ENCODE measurements at places on chromosomes 7 and 10.

DNA sequence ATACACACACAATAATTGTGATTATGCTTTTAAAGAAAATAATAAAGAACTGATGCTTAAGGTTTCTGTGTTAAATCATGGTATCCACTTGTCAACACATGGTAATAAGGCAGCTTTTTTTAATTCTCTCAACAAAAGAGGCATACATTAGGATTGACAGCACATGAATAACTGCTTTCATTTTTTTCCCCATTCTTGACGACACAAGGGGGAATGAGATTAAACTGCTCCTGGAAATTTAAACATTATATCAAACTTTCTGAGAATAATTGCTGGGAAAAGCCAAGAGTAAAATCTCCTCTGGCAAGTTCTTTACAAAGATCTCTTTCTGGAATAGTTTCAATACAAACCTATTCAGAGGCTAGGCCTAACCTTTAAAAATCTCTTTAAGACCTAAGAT, 99.0 kb upstream of the GPR22 start:
- DNase-seq = no peak

- no peak for DNase-seq
These were observed 3.7 kb downstream of the STX1A start for GRCh38 chr7:73715648-73716317.

DNA sequence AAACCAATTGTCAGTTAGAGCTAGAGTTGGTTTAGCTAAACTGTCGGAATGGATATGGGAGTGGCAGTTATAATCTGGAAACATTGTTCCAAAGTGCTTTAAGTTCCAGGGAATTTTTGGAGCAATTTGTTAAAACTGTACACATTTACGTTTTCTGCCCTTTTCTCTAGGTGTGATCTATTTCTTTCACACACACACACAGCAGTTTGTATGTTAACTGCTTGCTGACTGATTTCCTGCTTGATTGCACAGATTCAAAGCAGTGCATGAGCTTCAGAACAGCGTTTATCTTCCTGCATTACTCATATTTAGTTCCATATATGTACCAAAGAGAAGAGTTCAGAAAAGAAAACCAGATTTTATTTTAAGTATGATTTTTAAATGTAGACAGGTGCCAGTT, 57.9 kb downstream of the MGMT start:
- no peak for DNase-seq

DNA sequence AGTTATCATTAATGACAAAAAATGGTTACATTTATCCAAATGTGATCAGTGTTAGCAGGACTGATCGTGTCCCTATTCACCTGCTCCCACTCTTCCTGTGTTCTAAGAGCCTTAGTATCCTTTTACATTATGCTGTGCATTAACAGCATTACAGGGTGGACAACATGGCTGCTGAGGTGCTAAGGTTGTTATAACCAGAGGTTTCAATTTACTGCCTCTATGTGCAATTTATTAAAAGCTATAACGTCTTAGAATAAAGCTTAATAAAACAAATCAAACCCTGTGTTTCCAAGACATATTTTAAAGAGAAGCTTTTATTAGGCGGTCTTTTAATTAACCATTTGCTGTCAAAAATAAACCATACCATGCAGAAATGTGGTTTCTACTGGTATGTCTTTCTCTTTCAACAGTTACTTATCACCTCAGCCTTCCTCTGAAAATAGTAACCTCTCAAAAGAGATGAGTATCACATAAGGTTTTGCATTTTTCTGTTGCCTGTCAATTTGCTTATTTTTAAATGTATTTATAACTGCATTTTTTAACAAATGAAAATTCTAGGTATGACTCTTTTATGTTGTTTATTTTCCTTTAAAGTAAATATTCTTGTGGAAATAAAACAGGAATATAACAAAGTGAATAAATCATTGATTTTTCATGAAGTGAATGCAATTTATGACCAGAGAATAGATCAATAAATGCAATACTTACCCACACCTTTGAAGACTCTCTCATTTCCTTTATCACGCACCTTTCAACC, 849.8 kb upstream of the SORCS1 start:
- DNase-seq = no peak

- DNase-seq = no peak
These were observed 190.9 kb upstream of the LYZL2 start for GRCh38 chr10:30820261-30820991.

DNA sequence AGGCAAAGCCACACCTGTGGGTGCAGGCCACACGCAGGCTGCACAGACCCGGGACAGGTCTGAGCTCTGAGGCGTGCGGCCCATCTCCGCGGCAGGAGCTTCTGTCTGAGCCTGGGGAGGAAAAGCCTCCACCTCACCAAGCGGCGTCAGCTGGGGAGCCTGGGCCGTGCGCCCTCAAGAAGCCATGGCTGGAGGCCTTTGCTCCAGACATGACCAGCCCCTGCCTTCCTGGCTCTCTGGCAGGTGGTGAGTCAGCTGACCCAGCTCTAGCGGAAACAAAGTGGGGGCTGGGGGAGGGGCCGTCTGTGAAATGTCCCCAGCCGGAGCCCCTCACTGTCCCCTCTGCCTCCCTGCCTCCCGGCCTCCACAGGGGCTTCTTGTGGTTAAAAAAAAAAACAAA, 12.5 kb downstream of the GPER1 start:
- no peak for DNase-seq

DNA sequence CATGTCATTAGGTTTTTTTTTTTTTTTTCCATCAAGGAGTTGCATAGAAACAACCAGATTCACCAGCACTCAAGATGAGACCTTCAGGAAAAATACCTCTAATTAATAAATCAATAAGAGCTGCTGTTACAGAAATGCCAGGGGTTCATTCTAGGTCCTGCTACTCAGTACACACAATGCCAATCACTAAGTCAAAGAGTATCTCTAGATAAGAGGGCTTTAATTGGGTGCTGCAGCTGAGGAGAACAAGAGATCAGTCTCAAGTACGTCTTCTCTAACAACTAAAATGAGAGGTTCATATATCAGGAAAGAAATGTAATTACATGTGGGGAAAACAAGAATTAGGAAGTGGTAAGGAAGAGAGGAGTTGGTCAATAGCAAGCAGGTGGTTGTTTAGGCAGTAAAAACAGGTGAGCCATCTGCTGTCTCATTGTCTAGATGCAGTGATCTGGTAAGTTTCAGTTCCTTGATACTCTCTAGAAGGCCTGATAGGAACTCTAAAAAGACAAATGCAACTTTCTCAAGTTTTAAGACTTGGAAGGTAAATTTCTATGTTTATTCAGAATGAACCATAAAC, 272.9 kb upstream of the ZWINT start:
- DNase-seq = no peak

DNA sequence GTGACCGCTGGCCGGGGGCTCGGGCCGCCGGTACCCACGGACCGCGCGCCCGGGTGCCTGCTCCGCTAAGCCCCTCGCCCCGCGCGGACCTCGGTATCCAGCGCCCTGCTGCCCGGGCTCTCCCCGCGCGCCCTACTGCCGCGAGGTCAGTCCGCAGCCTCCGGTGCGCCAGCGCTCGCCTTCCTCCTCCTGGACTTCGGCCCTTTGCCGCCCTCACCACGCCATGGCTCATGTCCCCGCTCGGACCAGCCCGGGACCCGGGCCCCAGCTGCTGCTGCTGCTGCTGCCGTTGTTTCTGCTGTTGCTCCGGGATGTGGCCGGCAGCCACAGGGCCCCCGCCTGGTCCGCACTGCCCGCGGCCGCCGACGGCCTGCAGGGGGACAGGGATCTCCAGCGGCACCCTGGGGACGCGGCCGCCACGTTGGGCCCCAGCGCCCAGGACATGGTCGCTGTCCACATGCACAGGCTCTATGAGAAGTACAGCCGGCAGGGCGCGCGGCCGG, 483 bp downstream of the GDF10 start:
- no peak for DNase-seq

- no peak for DNase-seq
These were observed 8.6 kb downstream of the AOC1 start for GRCh38 chr7:150860978-150861295.

GRCh38 chr7:137546671-137547070, 203.1 kb upstream of the PTN start:
- DNase-seq = no peak

GRCh38 chr10:103186128-103186527, 6.9 kb downstream of the NT5C2 start:
- DNase-seq = no peak

- no peak for DNase-seq
These were observed 414.0 kb upstream of the ANKRD30A start for GRCh38 chr10:36711361-36711760.

GRCh38 chr10:31622978-31623377, 304.0 kb downstream of the ZEB1 start:
- DNase-seq = no peak

GRCh38 chr7:140639366-140640053, 1.1 kb downstream of the DENND2A start:
- DNase-seq = no peak

GRCh38 chr7:112161253-112162141, 44.7 kb downstream of the DOCK4 start:
- no peak for DNase-seq

DNA sequence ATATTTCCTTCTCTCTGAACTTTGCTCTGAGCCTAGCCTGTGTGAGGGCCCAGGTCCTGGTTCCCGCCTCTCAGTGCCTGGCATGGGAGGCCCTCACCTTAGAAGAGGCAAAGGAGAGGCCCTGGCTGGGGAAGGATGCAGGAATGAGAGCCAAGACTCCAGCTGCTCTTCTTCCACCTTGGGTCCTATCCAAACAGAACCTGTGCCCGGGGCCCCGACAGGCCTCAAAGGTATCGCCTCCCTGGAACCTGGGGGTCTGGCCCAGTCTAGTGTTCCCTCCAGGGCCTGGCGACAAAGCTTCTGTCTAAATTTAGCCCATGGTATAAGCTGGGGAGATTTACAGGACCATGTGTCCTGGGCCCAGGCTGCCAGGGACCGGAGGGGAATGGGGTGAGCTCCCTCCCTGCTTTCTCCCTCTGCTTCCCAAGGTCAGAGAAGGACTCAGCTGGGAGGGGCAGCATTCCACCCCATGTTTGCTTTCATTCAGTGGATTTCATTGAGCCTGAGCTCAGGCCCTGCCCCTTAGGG, 12.0 kb upstream of the CRHR2 start:
- no peak for DNase-seq

DNA sequence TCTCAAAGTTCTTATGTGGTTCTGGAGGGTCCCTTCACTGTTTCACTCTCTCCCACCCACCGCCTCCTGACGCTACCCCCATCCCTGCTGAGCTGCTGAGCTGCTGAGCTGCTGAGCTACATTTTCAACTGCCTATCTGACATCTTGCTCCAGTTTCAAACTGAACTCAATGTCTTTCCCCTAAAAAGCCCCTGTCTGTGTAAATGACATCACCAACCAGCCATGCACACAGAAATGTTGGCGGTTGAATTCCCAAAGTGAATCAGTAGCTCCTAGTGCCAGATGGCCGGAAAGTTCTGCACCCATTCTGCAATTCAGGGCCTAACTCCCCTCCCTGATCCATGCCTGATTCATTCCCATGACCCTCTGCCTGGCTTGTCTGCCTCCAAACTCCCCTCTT, 71.2 kb downstream of the WNT2 start:
- DNase-seq = no peak

- DNase-seq = no peak
These were observed 100.0 kb upstream of the KCNMA1 start for GRCh38 chr10:77737608-77738007.

- DNase-seq = no peak
These were observed 538.7 kb upstream of the MGMT start for GRCh38 chr10:128928231-128928836.

DNA sequence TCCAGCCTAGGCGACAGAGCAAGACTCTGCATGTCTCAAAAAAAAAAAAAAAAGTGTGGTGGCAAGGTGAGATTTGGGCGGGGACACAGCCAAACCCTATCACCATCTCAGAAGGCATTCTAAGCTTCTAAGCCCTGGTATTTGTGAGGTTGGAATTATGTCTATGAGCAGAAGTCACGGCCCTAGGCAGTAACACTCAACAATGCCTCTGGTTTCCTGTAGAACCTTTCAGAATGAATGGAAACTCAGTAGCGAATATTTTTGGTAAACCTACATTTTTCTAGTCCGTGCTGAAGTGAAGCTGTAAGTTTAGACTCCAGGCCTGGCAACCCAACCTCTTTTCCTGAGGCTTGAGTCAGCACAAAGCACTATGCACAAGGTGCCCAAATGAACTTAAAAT, 88.3 kb downstream of the FAM107B start:
- no peak for DNase-seq

DNA sequence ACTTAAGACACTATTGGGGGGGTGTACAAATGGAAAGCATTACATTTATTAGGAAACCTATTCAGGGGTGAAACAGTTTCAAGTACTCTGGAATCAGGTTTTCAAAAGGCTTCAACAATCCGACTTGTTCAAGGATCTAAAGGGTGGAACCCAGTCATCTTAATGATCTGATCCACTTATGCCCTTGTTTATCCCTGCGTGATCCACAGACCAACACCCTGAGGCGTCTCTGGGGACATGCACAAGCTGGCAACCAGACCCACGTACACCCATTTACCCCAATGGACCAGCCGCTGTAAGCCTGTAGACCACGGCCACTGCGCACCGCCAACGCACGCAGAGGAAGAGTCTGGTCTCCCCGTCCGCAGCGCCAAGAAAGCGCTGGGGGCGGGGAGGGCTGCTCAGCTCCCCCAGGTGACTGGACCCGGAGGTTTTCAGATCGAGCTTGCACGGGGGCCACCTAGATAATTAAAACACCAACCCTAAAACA, 13.4 kb downstream of the HNRNPF start:
- peak; percentile 40 for DNase-seq

DNA sequence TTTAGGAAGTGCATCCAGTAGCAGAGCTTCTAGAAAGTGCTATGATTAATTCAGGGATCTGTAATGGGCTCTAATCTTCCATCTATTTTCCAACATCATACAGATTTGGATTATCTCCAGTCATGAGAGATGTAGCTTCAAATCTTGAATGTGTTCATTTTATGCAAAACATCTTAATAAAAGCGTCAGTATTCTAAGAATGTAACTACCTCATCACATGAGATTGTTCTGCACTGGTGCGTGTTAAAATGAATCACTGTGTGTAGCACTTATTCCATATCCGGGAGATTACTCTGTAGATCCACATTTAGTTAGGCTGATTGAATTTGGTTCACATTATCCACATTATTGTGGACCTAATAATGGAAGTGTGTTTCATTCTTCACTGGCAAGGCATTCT, 344.9 kb upstream of the CHRM2 start:
- DNase-seq = no peak

- no peak for DNase-seq
These were observed 10.6 kb downstream of the DNAJB9 start for GRCh38 chr7:108580298-108580697.

GRCh38 chr7:71843676-71844075, 568.5 kb downstream of the CALN1 start:
- DNase-seq = no peak

GRCh38 chr10:21650353-21650752, 116.3 kb downstream of the MLLT10 start:
- no peak for DNase-seq

DNA sequence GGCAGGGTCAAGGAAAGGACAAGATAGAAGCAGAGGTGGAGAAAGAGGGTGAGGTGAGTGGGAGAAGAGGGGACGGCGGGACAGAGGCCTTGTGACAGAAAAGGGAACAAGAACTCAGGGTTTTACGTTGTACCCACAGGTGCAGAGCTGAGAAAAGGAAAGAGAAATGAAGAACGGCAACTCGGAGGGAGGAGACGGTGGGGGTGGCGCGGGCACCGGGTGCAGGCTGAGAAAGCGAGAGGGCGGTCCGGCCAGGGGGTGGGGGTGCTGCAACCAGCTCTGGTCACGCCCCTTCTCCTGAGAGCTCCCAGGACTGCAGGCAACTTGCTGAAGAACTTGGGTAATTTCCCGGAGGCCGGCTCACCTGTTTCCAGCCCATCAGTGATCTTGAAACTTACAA, 65.3 kb downstream of the CARD11 start:
- peak; percentile 68 for DNase-seq

- no peak for DNase-seq
These were observed 67.2 kb downstream of the SKIDA1 start for GRCh38 chr10:21458126-21458871.

- no peak for DNase-seq
These were observed 102.4 kb downstream of the OAT start for GRCh38 chr10:124316326-124316725.

All from CD8-positive, alpha-beta memory T cell (primary cell).